Naive B cell (primary cell): ENCODE measurements at places on chromosomes 11 and 22. TPM values are rescaled to one million over a fixed set of nuclear protein-coding genes. Genes with fewer than 3 reads are reported as not detected.
A peak's percentile ranks its signal among the peaks of the same experiment; 100 is the strongest.

- no peaks in the 10 kb centered on the region for H3K36me3 ChIP-seq
- H3K4me1 ChIP-seq: no peaks in the 10 kb centered on the region
- no peaks in the 10 kb centered on the region for H3K27me3 ChIP-seq
- no peak overlapping the region for H3K4me3 ChIP-seq
- no peak overlapping the region for H3K27ac ChIP-seq
- DNase-seq: no peak
Observed at GRCh38 chr11:3120071-3120792, 44.9 kb downstream of the OSBPL5 start.

DNA sequence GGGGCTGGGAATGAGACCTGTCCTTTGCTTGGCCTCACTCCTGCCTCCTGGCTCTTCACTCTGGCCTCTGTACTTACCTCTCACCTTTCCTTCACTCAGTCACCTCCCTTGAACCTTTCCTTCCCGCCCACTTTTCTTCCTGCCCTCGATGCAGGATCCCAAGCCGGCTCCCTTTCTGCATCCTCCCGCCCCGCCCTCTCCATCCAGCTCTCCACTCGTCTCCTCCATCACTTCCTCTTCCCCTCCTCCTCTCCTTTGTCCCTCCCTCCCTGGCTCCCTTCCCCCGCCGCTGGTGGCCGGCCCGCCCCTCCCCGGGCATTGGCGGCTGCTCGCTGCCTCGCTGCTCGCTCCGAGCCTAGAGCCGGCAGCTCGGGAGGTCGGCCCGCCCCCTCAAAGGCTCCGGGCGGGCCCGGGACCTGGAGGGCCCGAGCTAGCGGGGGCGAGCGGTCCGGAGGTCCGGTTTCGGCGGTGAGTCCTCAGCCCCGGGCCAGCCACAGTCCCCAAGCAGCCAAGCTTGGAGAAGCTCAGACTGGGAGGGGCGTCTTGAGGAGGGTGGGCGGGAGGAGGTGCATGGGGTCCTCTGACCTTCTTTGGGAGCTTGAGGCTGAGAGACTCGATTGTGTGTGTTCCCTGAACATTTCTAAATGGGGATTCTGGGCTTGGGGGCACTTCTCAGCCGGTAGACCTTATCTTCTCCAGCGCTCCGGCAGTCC lies 13.8 kb downstream of the PHLDB1 start:
- no peak for DNase-seq
- peak overlapping the region; percentile 89 for H3K4me3 ChIP-seq
- peaks cover 64% of the 10 kb centered on the region for H3K27me3 ChIP-seq
- no peaks in the 10 kb centered on the region for H3K36me3 ChIP-seq
- H3K27ac ChIP-seq: no peak overlapping the region

The SLC16A8 gene
- not detected for polyA plus RNA-seq

- H3K27ac ChIP-seq: no peak overlapping the region
- no peak for DNase-seq
- no peaks in the 10 kb centered on the region for H3K27me3 ChIP-seq
- H3K4me3 ChIP-seq: no peak overlapping the region
Observed at GRCh38 chr22:46887978-46888377, 125.5 kb downstream of the TBC1D22A start.

DNA sequence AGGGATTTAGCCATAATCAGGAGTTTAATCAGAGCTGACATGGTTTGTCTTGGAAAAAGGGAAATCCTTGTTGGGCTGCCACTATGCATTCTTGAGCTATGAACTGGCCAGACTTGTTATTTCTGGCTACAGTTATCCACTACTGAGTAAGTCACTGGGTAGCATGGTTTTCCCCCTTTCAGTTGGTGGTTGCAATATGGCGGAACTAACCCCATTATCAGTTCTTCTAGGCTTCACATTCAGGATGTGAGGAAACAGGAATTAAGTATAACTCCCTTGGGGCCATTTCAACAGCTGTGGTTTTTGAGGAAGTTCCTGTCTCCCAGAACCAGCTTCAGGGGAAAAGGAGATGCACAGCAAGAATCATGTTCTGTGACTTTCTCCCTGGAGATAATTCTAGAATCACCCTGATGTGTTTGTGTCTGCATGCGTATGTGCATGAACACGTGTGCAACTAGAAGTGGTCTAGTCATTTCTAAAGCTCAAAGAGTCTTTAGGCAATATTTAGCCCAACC lies 103.0 kb upstream of the CD44 start:
- no peaks in the 10 kb centered on the region for H3K27me3 ChIP-seq
- H3K4me1 ChIP-seq: peaks cover 9% of the 10 kb centered on the region
- H3K36me3 ChIP-seq: no peaks in the 10 kb centered on the region
- H3K4me3 ChIP-seq: no peak overlapping the region

- peaks cover 6% of the 10 kb centered on the region for H3K36me3 ChIP-seq
- no peak overlapping the region for H3K27ac ChIP-seq
- no peak for DNase-seq
- H3K27me3 ChIP-seq: peaks cover 37% of the 10 kb centered on the region
Observed at GRCh38 chr22:49701380-49702067, 126.1 kb downstream of the BRD1 start.
